ENCODE measurements at places on chromosomes 6 and 20. TPM values are rescaled to one million over a fixed set of nuclear protein-coding genes. Genes with fewer than 3 reads are reported as not detected.

CLVS2 gene
- total RNA-seq = not detected

DNA sequence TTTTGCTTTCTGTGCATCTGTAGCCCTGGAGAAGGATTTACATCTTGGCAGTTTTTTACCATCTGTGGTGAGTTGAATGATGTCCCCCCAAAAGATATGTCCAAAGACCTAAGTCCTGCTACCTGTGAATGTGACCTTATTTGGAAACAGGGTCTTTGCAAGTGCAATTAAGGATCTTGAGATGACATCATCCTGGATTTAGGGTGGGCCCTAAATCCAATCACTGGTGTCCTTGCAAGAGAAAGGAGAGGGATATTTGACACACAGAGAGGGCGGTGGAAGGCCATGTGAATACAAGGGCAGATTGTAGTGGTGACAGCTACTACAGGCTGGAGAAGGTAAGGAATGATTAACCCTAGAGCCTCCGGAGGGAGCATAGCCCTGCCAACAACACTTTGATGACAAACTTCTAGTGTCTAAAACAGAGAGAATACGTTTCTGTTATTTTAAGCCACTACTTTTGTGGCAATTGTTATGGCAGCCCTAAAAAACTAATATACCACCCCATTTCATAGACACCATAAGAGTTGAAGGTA lies 35.1 kb downstream of the MKKS start:
- no peak for DNase-seq

DNA sequence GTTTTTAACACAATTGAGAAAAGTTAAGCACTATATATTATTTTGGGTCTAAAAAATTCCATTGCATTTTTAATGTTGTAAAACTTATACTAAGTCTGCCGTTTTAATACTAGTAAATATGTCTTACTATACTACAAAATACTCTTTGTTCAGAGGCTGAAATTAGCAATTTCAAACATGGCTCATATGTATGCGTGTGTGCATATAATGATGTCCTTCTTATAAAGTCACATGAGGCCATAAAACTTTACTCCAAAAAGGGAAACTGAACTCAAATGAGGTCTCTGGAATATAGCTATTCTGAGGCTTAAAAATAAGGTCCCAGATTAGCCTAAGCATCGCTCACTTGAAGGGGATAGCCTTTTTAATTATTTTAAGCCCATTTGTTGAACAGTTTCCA lies 224.0 kb downstream of the MYLK4 start:
- no peak for DNase-seq

ANGPT4 gene
- total RNA-seq = not detected

DNA sequence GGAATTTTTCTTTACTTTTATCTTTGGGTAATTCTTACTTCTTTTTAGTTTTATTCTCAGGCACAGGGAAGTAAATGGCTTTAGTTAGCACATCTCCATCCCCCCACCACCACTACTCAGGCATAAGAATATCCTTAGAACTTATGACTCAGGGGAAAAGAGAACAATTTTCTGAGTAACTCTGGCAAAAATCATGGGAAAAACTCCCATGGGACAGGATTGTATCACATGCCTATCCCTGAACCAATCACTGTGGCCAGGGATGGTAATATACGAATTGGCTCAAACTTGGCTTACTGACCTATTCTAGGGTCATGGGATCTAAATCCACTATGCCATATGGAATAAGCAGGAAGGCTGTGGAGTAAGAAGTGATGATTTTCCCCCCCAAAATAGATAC lies 339.1 kb downstream of the BTBD3 start:
- no peak for DNase-seq

Measured in Calu3 (cell line).